ENCODE measurements at places on chromosomes 1 and 21. TPM values are rescaled to one million over a fixed set of nuclear protein-coding genes. Genes with fewer than 3 reads are reported as not detected.
A peak's percentile ranks its signal among the peaks of the same experiment; 100 is the strongest.

Gene CSMD2
- 0.55 TPM for total RNA-seq

Gene PLPPR4
- total RNA-seq: 0.77 TPM

DNA sequence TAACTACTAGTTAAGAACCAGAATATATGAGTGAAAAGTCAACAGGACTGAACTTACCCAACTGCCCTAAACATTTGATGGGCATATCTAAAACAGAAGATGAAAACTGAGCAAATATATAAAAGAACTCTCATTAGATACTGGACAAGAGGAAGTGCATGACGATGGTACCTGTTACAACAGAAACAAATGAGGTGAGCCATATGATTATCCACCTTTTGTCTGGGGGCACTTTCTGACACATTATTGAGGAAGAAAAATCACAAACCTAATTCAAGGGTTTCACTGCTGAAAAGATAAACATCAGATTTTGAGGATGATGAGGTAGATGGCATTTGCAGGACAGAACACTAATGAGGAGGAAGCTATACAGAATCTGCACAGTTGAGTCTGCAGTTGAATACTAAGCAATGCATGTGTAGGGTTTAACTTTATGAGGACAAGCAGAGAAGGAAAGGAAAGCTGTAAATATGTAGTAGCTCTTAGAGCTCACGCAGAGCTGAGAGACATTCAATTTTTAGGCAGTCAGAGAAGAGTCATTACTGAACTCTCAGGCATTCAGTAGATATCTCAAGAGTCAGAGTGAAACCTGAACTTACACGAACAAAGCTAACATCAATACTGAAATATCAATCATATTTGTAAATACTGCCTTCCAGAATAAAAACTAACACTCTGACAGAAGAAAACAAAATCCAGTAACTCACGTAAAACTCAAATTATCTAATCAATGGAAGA is 262.1 kb downstream of the AKT3 start:
- H3K4me1 ChIP-seq: peaks cover 5% of the 10 kb centered on the region
- H3K27me3 ChIP-seq: no peaks in the 10 kb centered on the region
- no peak overlapping the region for H3K27ac ChIP-seq
- no peak for DNase-seq

DNA sequence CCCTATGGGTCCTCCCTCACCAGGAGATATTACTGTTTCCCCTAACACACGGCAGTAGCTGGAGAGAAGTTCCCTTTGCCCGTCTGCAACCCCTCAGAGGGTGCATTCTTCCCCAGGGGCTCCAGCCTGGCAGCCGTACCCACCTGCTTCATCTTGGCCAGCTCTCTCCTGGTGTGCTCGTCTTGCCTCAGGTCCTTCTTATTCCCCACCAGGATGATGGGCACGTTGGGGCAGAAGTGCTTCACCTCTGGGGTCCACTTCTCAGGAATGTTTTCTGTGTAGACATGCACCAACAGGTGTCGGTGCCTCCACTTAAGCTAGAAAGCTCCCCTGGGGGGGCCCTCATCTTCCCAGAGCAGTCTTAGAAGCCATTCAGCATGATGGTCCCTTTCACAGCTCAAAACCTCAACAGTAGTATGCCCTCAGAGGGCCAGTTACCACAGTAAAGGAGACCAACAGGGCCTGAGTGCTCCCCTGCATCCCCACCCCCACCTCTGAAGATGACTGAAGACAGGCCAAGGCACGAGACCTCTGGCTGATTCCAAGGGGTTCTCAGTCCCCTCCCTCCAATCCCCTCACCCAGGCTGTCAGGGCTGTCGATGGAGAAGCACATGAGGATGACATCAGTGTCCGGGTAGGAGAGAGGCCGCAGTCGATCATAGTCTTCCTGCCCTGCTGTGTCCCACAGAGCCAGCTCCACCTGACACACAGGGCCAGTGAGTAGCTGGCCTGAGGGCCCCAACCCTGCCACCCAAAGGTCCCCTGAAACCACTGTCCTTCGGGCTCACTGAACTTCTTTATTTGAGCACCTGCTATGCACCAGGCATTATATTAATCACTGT is 4.3 kb downstream of the RHOC start:
- no peaks in the 10 kb centered on the region for H3K27me3 ChIP-seq
- H3K4me3 ChIP-seq: no peak overlapping the region
- H3K36me3 ChIP-seq: peaks cover 19% of the 10 kb centered on the region
- peak overlapping the region; percentile 96 for H3K27ac ChIP-seq
- H3K4me1 ChIP-seq: peaks cover 75% of the 10 kb centered on the region
